ENCODE measurements at places on chromosomes 1 and 21.

- no peak for DNase-seq
These were observed 139.2 kb upstream of the C1orf21 start for GRCh38 chr1:184247671-184248070.

DNA sequence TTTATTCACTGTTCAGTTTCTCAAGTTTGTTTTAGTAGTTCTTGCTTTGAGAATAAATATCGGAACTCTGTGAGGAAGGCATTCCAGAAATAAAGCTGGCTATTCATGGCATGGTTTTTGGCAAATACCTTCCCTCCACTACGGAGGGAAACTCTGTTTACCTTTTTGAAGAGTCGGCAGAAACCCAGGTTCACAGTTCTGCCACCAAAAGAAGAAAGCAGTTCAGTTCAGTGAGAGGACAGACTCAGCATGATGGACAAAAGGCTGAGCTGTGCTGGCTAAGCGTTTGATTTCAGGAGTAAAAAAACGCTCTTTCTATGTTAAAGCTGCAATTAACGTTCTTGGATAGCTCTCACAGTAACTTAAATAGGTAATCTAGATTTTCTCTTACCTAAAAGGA lies 42.4 kb downstream of the CNN3 start:
- no peak for DNase-seq

DNA sequence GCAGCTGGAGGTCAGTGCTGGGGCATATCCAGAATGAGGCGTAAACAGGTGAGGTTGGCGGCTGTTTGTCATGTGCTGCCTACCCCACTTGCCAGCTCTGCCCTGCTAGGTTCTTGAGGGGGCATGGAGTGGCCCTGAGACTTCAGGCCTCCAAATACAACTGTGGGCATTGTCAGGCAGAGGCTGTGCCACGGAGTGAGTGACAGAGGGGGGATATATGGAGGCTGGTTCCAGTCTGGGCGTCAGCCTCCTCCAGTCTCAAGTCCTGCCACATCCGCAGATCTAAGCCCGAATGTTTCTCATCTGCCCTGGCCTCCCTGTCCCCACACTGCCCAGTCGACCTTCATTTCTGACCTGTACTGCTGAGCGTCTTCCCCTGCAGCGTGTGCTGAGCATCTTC lies 85.4 kb downstream of the POFUT2 start:
- no peak for DNase-seq

DNA sequence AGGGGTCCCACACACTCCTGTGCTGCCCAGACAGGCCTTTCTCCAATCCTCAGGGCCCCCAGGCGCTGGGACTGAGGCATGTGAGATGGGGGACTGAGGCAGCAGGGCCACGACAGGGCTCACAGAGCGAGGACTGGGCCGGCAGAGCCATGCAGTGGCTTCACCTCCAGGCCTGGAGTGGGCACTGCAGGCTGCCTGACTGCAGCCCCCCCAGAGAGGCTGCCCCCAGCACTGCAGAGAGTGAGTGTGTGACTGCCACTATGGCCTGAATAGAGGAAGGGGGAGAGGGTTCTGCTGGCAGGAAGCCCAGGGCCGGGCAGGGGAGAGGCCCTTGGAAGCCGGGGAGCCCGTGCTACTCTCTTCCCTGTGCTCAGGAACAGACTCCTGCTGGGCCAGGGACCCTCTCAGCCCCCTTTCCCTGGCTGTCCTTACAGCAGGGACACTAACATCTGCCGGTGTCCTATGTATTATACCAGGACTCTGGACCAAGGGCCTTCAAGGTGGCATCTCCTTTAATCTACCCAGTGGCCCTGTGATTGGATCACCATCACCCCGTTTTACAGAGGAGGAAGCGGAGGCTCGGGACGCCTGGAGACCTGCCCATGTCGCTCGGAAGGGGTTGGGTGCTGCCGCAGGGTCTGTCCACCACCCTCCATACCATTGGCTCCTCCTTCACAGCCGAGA lies 20.2 kb upstream of the PLEKHG5 start:
- DNase-seq = no peak

DNA sequence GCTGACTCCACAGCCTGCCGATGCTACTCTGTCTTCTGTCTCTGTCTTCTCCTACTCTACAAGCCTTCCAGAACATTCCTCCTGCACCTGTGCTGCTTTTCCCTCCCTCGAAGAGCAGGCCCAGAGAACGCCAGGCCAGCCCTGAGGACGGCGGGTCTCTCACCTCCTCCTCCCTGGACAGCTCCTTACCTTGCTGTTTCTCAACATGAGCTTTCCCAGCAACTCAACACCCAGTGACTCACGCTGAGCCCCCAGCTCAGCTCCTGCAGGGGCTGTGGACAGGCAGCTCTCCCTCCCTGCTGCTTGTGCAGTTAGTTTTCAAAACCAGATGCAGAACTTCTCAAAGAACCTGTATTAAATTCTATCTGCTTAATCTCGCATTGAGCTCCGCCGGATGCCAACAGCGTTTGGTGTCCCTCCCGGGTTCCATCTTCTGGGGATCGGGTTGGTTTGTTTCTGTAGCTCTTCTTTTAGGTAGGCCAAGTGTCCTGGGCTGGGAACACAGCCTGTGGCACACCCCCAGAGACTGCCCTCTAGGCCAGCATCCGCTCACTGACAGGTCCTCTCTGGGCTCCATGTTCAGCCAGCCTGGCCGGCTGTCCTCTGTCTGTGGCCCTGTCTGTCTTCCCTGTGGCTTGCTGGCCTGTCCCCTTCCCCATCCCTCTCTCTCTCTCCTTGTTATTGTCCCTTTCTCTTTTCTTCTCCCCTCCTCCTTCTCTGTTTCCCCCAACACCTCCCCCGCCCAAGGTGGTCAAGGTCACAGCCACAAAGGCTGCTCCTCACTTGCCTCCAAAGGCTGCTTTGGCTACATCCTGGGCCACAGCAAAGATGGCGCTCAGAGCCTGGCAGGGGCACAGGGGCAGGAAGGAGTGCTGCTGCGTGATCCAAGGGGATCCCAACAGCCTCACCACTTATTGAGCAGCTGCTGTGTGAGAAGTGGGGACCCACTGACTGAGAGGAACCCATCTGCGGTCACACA lies 391.0 kb downstream of the MATN1 start:
- DNase-seq = no peak

- no peak for DNase-seq
These were observed 35.3 kb downstream of the SLC19A1 start for GRCh38 chr21:45506836-45507522.

- no peak for DNase-seq
These were observed 9.5 kb upstream of the DEPDC1 start for GRCh38 chr1:68506386-68506785.

DNA sequence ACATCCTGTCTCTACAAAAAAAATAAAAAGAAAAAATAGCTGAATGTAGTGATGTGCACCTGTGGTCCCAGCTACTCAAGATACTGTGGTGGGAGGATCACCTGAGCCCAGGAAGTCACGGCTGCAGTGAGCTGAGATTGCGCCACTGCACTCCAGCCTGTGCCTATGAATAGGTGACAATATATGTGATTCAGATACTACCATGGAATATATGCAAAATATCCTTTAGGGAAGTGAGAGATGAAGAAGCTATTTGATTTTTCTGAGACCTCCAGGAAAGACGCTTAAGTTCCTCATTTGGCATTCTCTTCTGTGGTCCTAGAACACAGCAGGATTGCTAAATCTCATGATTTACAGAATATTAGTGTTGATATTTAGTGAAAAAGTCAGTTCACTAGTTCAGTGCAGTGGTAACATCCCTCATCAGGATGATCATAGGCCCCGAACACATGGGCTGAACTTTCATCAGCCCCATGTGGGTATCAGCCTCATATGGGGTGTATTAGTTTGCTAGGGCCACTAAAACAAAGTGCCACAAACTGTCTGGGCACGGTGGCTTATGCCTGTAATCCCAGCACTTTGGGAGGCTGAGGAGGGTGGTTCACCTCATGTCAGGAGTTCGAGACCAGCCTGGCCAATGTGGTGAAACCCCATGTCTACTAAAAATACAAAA lies 6.0 kb upstream of the VASH2 start:
- DNase-seq = no peak

GRCh38 chr1:40847023-40847745 lies 15.0 kb downstream of the CITED4 start:
- no peak for DNase-seq

DNA sequence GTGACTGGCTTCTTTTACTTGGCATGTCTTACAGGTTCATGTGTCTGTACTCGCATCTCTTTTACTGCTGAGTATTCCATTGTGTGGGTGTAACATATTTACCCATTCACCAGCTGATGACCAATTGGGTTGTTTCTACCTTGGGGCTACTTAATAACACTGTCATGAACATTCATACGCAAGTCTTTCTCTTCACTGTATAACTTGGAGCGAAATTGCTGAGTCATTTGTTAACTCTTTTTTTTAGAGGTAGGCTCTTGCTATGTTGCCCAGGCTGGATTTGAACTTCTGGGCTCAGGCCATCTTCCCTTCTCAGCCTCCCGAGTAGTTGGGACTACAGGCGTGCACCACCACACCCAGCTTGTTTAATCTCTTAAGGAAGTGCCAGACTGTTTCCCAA lies 6.5 kb downstream of the PYCR2 start:
- DNase-seq = no peak

- DNase-seq = no peak
These were observed 94.3 kb upstream of the GALNT2 start for GRCh38 chr1:229972600-229973296.

DNA sequence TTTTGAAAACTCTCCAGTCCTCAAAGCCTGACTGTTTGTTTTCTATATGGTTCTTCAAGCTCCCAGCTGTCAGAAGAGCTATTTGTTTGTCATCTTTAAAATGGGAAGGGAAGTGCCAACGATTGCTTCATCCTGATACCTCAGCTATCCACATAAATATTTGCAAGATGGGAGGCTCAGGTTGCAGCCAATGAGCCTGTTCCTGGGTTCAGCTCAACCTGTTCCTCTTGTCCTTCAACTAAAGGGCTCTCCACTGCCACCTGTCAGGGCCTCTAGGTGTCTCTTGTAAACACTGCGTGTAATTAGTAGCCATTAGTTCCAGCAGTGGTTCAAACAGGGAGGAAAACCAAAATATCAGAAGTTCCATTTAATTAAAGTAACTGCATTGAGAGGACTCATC lies 445.1 kb downstream of the AJAP1 start:
- DNase-seq = no peak

DNA sequence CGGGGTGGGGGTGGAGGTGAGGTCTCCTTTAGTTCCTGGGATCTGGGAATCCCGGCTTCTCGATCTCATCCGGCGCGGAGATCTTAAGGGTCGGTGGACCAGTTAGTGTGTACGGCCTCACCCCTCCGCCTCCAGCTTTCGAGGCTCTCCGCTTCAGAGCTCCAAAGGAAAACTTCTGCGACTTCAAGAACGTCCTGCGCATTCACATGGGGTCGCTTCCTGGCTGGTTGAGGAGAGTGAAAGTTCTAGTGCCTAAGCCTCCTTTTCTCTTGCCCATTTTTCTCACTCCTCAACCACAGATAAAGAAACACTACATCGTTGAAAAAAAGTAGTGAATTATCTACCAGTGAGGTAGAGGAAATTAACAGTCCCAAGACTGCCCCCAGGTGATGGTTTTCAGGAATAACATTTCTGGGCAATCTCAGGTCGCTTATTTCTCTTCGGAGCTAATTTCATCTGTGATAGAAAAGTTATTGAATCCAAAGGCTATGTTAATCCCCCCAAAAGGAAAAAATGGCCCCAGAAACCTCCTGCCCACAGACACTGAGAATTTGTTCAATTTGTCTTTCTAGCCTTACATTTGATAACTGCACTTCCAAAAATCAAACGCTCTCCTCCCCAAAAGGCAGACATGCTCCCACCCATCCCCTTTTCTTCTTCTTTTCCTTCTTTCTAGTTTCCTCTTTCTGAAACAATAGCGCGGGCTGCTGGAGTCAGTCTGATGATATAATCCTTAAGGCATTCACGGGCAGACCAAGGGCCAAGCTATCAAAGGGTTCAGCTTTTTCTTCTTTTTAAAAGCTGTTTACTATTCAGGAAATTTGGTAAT lies 20.6 kb upstream of the TBX15 start:
- DNase-seq = peak; percentile 71

- DNase-seq = no peak
These were observed 12.8 kb upstream of the CAMK1G start for GRCh38 chr1:209570743-209571142.

DNA sequence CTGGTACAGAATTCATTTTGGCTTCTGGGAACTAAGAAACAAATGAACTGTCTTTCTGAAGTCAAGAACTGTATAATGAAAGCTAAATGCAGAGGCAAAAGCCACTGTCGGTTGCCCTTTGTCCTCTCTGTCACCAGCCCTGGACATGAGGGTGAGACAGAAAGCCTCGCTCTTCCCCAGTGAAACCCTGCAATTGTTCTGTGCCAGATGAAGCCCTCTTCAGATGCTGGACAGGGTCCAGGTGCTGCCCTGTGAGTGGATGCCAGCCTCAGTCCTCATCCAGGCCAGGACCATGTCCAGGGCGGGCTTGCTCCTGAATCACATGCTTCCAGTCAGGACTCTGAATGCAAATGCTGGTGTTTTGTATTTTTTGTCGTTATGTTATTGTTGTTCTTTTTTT lies 138.7 kb downstream of the RUNX1 start:
- DNase-seq = no peak

GRCh38 chr21:44989537-44989886 lies 49.7 kb downstream of the SLX9 start:
- DNase-seq = no peak

DNA sequence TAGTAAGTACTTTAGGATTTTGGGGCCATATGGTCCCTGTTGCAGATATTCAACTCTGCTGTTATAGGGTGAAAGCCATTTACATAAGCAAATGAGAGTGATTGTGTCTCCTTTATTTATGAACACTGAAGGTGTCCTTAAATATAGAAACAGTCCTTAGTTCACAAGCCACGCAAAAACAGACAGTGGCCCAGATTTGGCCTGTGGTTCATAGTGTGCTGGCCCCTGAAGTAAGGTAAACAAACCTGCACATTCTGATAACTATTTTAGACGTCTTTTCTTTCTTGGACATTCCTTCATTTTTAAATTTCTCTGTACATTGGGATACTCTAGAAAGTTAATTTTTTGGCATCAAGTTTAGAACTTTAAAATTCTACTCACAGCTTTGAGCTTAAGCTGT lies 23.5 kb downstream of the RAP1A start:
- DNase-seq = no peak

- no peak for DNase-seq
These were observed 998 bp upstream of the SPAG17 start for GRCh38 chr1:118186026-118186425.

GRCh38 chr21:36839123-36839522 lies 127.3 kb downstream of the HLCS start:
- no peak for DNase-seq

DNA sequence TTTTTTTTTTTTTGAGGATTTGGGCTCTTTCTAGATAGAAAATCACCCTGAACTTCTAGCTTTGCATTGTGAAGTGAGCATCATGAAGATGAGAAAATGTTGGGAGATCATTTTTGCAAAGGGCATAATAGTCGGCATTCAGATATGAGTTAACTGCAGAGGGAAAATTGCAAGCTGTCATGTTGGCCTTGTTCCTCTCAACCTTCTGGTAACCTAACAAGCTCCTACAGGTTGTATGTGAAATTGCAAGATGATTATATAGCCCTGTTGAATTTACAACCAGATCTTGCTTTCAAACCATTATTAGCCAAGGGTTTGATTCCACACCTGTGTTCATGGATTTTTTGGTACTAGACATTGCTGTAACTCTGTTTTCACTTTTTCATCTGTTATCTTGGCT lies 2.2 kb downstream of the ELOA start:
- DNase-seq = peak; percentile 77

Data from GM13976 (cell line).